AG08396 (cell line): ENCODE measurements at places on chromosomes 3 and 15.

- peak; percentile 66 for DNase-seq
Measured at GRCh38 chr15:76147906-76148570, 88.3 kb downstream of the TMEM266 start.

- DNase-seq = no peak
Measured at GRCh38 chr15:92840149-92840548, 60.0 kb upstream of the CHD2 start.

DNA sequence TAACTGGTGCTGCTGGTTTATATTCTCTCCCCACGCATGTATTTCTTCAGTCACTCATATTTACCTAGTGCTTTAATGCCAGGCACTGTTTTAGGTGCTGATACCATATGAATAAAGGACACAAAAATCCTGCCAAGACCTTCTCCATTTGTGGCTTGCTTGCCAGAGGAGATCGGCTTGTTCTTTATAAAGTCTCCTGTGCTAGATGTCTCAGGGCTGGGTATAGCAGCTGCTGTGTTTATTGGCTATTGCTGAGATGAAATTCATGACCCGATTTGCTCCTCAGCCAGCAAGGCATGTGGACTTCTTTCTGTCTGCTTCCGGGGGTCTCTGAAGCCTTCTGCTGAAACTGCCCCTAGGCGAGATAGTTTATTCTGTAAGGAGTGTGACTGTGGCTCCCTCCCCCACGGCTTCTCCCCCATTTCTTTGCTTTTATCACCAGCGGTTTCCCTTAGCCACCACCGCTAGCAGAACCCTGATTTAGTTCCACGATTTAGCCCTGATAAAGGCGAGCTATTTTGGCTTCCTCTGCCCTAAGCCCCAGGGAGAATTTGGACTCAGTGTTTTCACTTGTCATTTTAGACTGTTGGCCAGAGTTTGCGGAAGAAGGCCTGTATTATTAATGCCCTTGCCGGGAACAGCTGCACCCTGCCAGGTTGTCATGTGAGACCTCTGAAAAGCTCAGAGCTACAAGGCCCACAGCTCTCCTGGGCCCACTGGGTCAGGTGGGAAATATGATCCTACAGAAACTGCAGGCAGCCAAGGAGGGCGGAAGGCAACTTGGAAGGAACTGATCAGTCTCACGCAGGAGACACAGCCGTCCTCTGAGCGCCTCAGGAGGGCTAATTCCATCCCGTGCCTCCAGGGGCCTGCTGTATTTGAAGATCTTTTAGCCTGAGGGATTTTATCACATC, 46.8 kb downstream of the ST6GAL1 start:
- peak; percentile 13 for DNase-seq

DNA sequence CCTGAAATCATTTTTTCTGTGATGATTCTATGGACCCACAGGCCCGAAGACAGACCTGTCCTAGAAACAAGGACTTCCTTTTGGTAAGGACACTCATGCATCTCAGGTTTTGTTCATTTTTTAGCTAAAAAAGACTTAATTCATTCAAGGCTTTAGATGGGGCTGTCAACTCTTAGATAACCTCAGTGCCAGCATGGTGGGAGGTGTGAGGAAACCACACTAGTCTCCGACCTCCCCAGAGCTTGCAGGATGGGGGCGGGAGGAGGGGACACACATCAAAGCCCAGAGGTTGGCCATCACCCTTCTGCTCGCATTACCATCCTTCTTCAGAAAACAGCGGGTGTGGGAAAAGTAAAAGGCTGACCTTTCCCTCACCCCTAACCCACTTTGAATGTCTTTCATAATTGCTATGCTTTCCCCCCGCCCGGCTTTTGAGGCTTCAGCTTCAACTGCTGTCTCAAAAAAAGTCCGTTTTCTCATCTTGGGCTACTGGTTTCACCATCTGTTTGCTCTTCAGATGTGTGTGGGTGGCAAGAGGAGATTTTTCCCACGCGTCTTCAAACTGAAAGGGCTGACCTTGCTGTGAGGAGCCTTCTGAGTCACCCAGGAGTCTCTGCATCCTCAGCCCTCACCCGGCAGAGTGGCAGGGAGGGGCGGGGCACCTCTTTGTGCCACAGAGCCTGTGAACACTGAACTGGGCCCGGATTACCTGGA, 27.6 kb upstream of the CXCR6 start:
- DNase-seq = peak; percentile 76

DNA sequence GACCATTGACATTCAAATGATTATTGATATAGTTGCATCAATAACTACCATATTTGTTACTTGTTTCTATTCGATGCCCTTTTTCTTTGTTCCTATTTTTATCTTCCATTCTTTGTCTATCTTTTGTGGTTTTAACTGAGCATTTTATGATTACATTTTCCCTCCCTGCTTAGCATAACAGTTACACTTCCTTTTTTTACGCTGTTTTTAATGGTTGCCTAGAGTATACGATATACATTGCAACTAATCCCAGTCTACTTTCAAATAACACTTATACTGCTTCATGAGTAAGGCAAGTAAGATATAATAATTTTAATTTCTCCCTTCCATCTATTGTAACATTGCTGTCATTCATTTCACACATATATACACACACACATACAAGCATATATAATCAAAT, 26.3 kb downstream of the COL6A6 start:
- DNase-seq = no peak

DNA sequence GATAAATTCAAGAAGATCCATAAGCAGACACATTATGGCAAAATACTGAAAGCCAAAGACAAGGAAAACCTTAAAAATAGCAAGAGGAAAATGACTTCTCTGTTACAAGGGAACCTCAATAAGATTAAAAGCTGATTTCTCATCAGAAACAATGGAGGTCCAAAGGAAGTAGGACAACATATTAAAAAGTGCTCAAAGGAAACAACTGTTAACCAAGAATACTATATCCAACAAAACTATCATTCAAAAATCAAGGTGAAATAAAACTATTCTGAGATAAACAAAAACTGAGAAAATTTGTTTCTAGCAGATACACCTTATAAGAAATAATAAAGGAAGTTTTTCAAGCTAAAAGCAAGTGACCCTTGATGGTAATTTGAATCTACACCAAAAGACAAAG, 314.7 kb upstream of the ROPN1 start:
- no peak for DNase-seq

- no peak for DNase-seq
Measured at GRCh38 chr15:62165104-62165792, at the start of gene C2CD4B. Gene C2CD4B (minus strand): TSS chr15:62165285. CDS start chr15:62164984, 301 bp downstream.
